ENCODE measurements at places on chromosomes 4 and X. TPM values are rescaled to one million over a fixed set of nuclear protein-coding genes. Genes with fewer than 3 reads are reported as not detected.

Gene MAGEA4
- not detected for polyA plus RNA-seq

Gene KLHL13
- polyA plus RNA-seq = 78.6 TPM

Gene PORCN
- 6.6 TPM for polyA plus RNA-seq

Gene TLR6
- 0.49 TPM for polyA plus RNA-seq

Gene TLR10
- polyA plus RNA-seq = 0.44 TPM

Gene EDA
- polyA plus RNA-seq = 7.1 TPM

Gene SSX3
- polyA plus RNA-seq = not detected

Gene FREM3
- 0.18 TPM for polyA plus RNA-seq

Gene NAA10
- 50.5 TPM for polyA plus RNA-seq

Gene ODAPH
- not detected for polyA plus RNA-seq

Gene H2BW2
- polyA plus RNA-seq = 0.58 TPM

GRCh38 chrX:85611926-85612325 lies 232.5 kb upstream of the POF1B start:
- no peak for DNase-seq

GRCh38 chrX:150569155-150569477 lies 695 bp downstream of the MTM1 start:
- DNase-seq = no peak

DNA sequence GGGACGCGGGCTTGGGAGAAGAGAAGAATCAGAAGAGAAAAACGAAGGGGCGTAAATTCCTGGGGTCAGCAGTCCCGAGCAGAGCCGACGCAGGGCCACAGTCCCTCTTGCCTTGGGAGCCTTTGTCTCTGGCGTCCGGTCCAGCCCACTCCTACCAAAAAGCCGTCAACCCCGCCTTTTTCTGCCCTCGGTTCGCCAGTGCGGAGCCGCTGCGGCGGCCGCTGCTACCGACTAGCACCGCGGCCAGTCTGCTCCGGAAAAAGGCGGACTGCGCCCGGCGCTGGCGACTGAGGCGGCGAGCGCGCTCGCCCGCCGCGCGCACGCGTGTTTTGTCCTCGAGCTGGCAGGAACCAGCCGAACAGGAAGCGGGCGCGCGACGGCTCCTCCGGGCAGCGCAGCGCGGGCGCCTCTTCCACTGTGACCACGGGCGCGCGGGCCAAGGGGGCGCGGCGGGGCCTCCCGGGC lies 502 bp downstream of the HNRNPDL start:
- DNase-seq = no peak

GRCh38 chr4:187586892-187587291 lies 408.7 kb upstream of the ZFP42 start:
- no peak for DNase-seq

DNA sequence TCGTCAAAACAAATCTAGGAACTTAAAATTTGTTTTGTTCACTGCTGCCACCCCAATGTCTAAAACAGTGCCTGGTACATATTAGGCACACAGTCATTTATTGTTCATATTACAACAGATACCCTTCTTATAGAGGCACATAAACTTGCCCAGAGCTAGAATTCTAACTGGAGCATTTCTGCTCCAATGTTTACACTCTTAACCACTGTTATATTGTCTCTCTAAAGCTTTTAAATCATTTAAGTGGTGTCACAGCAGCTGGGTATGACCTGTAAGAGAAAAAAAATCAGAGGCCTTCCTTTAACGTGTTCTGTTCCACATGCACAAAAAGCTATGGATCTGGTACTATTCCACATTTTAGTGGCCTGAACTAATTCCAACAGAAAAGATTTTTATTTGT lies 3.0 kb downstream of the UBE2D3 start:
- DNase-seq = no peak

GRCh38 chr4:145435646-145436045 lies 46.0 kb upstream of the SMAD1 start:
- no peak for DNase-seq

GRCh38 chr4:159384632-159385031 lies 281.8 kb downstream of the RAPGEF2 start:
- no peak for DNase-seq

GRCh38 chrX:153565996-153566580 lies 32.9 kb downstream of the CCNQ start:
- DNase-seq = no peak

DNA sequence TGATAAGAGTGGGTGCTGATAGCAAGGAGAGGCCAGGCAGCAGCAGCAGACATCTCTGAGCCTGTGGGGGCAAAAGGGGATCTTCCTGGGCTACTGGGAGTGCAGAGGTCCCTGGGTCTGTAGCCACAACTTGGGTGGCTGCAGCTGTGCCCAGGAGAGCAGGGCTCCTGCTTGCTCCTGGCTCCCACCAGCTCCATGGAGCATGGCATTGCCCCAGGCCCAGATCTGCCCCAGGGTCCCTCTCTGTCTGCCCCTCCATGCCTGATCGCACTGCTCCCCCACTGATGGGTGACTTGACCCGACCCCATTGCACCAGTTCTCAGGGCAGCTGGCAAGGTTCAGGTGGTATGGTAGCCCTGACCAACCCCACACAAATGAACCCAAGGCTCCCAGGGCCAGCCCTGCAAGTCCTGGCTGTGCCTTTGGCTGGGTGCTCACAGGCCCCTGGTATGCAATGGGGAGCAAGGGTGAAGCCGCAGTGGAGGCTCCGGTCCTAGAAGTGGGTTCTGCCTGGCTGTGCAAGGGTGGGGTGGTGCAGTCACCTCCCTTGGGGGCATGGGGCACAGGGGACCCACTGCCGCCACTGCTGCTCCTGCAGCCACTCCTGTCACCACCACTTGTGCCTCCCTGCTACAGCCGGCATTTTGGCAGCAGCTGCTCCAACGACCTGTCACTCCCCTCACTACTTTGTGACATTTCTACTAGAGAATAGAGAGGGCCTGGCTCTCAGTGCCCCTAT lies 184.9 kb downstream of the NPFFR2 start:
- no peak for DNase-seq

- no peak for DNase-seq
These were observed 79.8 kb upstream of the SMARCAD1 start for GRCh38 chr4:94127707-94128328.

- DNase-seq = no peak
These were observed 62.3 kb downstream of the ALG13 start for GRCh38 chrX:111743316-111743715.

- no peak for DNase-seq
These were observed at the start of gene ARHGAP6 for GRCh38 chrX:11665168-11666111. ARHGAP6 (minus strand) TSS chrX:11665920; CDS start chrX:11664828, 1,092 bp downstream.

DNA sequence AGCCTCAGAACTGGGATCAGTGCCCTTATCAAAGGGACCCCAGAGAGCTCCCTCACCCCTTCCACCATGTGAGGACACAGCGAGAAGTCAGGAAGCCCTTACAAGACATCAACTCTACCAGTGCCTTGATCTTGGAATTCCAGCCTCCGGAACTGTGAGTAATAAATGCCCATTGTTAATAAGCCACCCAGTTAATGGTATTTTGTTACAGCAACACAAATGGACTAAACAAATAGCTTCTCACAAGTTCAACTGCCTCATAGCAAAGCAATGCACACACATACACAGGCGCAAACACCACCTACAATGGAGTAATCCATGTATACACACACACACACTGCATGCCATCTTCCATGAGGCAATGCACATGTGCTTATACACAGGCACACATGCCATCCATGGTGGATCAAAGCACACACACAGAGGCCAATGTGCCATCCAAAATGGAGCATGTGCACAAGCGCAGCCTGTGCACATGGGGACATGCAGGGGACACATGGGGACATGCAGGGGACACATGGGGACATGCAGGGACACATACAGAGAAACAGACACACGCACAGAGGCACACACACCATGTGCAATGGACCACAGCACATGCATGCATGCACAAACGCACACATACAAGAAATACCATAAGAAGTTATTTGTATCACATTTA lies 137.6 kb upstream of the TBL1X start:
- DNase-seq = no peak

DNA sequence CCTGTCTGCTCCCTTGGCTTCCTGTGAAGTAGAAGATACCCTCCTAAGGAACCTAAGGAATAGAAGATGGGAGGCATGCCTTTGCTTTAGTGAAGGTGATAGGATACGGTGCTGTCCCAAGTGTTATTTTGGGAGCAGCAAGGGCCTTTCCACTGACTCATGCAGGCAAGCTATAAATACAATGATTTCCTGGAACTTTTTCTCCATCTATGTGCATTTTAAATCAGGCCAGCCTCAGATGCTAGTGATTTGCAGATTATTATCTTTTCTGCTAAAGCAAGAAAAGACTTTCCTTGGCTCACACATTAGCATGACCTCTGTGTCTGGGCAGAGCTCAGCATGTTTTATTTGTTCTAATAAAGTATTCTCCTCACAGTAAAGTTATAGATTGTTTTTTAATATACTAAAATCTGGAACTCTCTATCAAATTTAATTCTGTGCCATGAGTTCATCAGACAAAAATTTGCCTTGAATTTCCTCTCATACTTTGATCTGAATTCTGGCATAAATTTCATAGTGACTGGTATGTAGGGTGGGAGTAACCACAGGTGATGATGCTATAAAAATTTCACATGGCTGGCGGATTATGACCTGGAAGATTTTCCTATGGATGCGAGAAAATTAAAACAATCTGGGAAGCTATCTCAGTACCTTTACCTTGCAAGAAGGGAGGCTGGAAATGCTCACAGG lies 131.7 kb downstream of the REPS2 start:
- no peak for DNase-seq

GRCh38 chr4:109820563-109820962 lies 5.0 kb downstream of the GAR1 start:
- DNase-seq = no peak

- DNase-seq = no peak
These were observed 287.6 kb upstream of the TAPT1 start for GRCh38 chr4:16513876-16514275.

DNA sequence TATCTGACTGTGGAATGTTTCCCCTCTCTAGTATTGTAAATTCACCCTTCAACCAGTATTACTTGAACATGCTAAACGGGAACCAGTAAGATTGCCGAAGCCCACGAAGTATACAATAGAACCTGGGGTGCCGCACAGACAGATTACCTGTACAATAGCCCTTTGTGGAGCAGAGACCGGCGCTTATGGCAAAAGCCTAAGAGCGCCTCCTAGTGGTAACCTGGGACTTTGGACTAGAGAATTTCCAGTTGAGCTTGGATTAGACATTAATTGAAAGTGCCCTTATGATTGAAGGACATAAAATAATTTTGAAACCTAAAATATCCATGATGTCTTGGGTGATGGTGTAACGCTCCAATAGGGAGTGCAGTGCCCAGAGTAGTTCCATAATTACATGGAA lies 14.1 kb downstream of the ZNF157 start:
- DNase-seq = no peak

DNA sequence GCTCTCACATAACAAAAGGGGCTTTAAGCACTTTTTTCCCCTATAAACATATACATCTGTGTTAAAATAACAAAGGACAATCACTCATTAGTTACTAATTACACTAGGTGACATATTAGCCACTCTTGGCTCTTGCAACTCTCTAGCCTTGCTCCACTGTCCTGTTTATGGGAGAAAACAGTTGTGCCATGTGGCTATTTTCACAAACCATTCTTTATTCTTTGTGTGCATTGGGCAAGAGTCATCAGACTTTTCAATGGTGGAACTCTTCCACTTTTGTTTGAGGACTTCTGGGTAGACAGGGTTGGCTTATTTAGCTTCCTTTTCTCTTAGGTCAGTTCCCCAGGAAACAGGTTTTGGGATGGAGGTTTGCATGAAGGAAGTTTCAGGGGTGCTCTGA lies 16.0 kb upstream of the FAM149A start:
- DNase-seq = no peak
